ENCODE measurements at places on chromosomes 13 and 19.

- no peaks in the 10 kb centered on the region for H3K36me3 ChIP-seq
- H3K4me1 ChIP-seq, result no peaks in the 10 kb centered on the region
Observed at GRCh38 chr13:50156140-50156539, 140.9 kb downstream of the KCNRG start.

DNA sequence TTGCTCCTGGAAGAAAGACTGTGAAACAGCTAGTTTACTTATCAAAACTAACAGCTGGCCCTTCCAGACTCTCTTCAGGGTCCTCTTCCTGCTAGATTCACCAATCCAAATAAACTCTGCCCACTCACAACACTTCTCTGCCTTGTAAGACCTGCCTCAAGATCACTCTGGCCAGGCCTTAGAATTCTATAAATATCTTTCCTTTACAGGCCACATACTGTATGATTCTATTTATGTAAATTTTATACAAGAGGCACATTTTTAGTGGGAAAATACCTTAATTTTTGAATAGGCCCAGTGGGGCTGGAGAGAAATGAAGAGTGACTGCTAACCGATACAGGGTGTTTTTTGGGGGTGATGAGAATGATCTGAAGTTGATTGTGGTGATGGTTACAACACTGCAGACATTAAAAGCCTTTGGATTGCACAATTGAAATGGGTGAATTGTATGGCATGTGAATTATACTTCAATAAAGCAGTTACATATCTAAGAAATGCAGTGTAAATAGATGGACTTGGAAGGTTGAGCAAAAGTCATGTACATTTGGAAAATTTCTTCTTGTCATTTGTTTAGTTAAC is 141.8 kb downstream of the GPC5 start:
- no peak overlapping the region for H3K4me3 ChIP-seq
- no peaks in the 10 kb centered on the region for H3K4me1 ChIP-seq
- no peaks in the 10 kb centered on the region for H3K27me3 ChIP-seq
- no peak overlapping the region for H3K27ac ChIP-seq
- no peaks in the 10 kb centered on the region for H3K36me3 ChIP-seq
- DNase-seq, result no peak

DNA sequence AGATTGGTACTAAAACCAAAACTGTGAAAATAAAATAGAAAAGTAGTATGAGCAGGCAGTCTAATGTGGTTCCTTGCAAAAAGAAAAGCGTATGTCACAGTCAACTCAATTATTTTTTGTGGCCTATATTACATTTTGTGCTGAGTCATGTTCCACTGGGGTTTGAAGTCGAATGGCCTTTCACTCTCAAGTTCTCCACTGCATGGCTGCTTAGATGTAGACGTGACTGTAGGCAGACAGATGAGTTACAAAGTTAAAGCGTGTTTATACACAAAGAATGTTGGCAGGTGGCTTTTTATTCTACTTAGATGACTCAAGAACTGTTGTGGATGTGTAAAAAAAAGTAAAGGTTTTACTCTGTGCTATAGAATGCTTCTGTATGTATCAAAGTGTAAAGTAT is 133.9 kb downstream of the SLITRK6 start:
- H3K4me3 ChIP-seq, result no peak overlapping the region
- DNase-seq, result no peak
- no peak overlapping the region for H3K27ac ChIP-seq
- H3K4me1 ChIP-seq, result no peaks in the 10 kb centered on the region

- H3K4me1 ChIP-seq, result no peaks in the 10 kb centered on the region
- no peak overlapping the region for H3K27ac ChIP-seq
- H3K4me3 ChIP-seq, result no peak overlapping the region
Observed at GRCh38 chr13:37277007-37277406, 171.5 kb upstream of the CSNK1A1L start.

GRCh38 chr13:59677966-59678814 is 485.5 kb downstream of the DIAPH3 start:
- H3K27ac ChIP-seq, result no peak overlapping the region
- H3K36me3 ChIP-seq, result no peaks in the 10 kb centered on the region
- H3K4me3 ChIP-seq, result no peak overlapping the region
- H3K27me3 ChIP-seq, result no peaks in the 10 kb centered on the region
- no peak for DNase-seq
- H3K4me1 ChIP-seq, result no peaks in the 10 kb centered on the region

GRCh38 chr19:1235625-1236538 is 1.9 kb downstream of the CBARP start:
- no peak overlapping the region for H3K4me3 ChIP-seq
- peaks cover 17% of the 10 kb centered on the region for H3K4me1 ChIP-seq
- no peaks in the 10 kb centered on the region for H3K36me3 ChIP-seq
- no peak for DNase-seq
- peaks cover 6% of the 10 kb centered on the region for H3K27me3 ChIP-seq

GRCh38 chr19:9857920-9858746 is 23.0 kb downstream of the PIN1 start:
- peak overlapping the region; percentile 68 for H3K27ac ChIP-seq
- no peak for DNase-seq
- peaks cover 51% of the 10 kb centered on the region for H3K4me1 ChIP-seq
- no peaks in the 10 kb centered on the region for H3K36me3 ChIP-seq

DNA sequence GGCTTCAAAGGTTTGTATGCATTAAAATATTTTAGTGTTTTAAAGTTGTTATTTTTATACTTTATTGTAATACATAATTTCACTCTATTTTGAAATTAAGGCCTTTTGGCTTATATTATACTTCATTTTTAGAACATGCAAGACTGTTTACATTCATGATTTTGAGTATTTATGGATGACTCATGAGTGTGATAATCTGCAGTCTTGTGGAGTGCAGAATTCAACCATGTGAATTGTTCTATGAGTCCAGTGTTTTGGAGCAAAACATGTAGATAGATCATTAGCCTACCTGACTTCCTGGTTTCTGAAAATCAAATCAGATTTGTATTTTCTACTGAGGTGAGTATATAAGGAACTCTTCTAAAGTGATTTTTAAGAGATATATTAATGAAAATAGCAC is 241.8 kb downstream of the PCCA start:
- no peaks in the 10 kb centered on the region for H3K36me3 ChIP-seq
- no peaks in the 10 kb centered on the region for H3K27me3 ChIP-seq
- no peak for DNase-seq
- H3K27ac ChIP-seq, result no peak overlapping the region
- H3K4me1 ChIP-seq, result no peaks in the 10 kb centered on the region

GRCh38 chr13:105787632-105788031 is 747.8 kb downstream of the EFNB2 start:
- no peak for DNase-seq
- H3K4me1 ChIP-seq, result no peaks in the 10 kb centered on the region
- no peaks in the 10 kb centered on the region for H3K27me3 ChIP-seq
- no peaks in the 10 kb centered on the region for H3K36me3 ChIP-seq

DNA sequence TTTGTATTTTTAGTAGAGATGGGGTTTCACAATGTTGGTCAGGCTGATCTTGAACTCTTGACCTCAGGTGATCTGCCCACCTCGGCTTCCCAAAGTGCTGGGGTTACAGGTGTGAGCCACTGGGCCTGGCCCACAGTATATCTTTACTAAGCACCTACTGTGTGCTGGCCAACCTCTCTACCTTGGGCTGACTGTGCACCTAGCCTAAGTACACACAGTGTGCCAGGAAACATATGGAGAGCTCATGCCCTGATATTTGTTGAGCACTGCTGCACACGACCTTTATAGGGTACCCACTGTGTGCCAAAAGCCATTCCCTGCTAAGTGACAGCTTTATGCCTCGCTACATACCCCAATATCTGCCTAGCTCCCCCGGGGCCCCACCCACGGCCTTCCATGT is 6.3 kb upstream of the ARHGAP45 start:
- no peak for DNase-seq
- H3K4me1 ChIP-seq, result peaks cover 30% of the 10 kb centered on the region
- H3K4me3 ChIP-seq, result no peak overlapping the region
- peaks cover 20% of the 10 kb centered on the region for H3K36me3 ChIP-seq
- no peak overlapping the region for H3K27ac ChIP-seq

- H3K36me3 ChIP-seq, result no peaks in the 10 kb centered on the region
- H3K4me3 ChIP-seq, result no peak overlapping the region
- H3K27ac ChIP-seq, result no peak overlapping the region
- no peak for DNase-seq
Observed at GRCh38 chr19:54633401-54633800, 3.1 kb downstream of the LILRB1 start.

DNA sequence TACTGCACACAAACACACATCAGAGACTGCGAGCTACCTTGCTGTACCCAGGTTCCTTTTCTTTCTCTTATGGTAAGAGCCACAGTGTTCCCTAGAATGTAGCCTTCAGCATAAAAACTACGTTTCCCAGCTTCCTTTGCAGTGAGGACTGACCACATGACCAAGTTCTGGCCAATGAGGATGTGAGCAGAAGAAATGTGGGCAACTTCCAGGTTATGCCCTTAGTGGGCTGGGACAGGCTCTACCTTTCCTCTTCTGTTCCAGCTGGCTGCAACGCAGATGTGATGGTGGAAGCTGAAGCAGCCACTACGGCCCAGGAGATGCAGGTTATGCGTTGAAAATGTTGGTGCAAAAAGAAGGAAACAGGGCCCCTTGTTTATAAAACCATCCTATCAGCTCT is 27.5 kb downstream of the VRK3 start:
- DNase-seq, result no peak
- no peaks in the 10 kb centered on the region for H3K27me3 ChIP-seq
- peaks cover 77% of the 10 kb centered on the region for H3K36me3 ChIP-seq
- H3K27ac ChIP-seq, result no peak overlapping the region
- H3K4me1 ChIP-seq, result no peaks in the 10 kb centered on the region

DNA sequence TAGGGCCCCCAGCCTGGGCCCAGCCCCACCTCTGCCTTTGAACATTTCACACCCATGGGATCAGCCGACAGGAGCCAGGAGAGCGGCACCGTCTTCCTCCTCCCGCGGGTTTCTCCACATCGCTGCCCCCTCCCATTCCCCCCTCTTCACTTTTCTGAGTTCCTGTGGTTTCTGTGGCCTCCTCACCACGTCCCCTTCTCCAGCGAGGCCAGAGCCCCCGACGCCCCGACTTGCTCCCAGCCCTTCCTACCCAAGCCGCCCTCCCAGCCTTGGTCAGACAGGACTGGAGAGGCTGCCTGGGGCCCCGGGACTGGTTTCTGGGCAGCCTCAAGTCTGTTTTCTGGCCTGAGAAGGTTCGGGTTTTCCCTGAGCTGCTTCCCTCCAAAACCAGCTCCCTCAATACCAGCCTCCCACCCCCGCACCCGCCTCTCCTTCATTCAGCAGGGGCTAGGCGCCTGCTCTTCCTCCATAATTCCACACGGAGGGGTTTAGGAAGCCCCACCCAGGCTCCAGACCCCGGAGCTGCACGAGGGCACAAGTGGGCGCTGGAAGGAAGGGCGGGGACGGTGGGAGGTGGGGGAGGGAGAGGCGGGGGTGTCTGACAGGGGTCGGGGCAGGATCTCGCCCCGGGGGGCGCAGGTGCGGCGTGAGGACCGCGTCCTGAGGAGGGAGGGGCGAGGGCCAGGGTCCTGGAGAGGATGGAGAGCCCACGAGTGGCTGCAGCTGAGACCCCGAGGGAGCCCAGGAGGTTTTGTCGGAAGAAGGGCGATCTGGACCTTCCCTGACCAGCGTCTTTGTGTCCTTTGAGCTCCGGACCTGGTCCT is 4.0 kb upstream of the SIGLEC10 start:
- peaks cover 10% of the 10 kb centered on the region for H3K27me3 ChIP-seq
- H3K4me1 ChIP-seq, result peaks cover 2% of the 10 kb centered on the region
- H3K4me3 ChIP-seq, result no peak overlapping the region

GRCh38 chr19:38358071-38358470 is 16.3 kb upstream of the PSMD8 start:
- H3K36me3 ChIP-seq, result no peaks in the 10 kb centered on the region
- H3K27me3 ChIP-seq, result no peaks in the 10 kb centered on the region
- no peak overlapping the region for H3K4me3 ChIP-seq
- H3K27ac ChIP-seq, result no peak overlapping the region
- DNase-seq, result no peak
- peaks cover 14% of the 10 kb centered on the region for H3K4me1 ChIP-seq

GRCh38 chr19:49469828-49470614 is 4.0 kb upstream of the FLT3LG start:
- H3K4me1 ChIP-seq, result peaks cover 55% of the 10 kb centered on the region
- H3K27ac ChIP-seq, result peak overlapping the region; percentile 93
- DNase-seq, result peak; percentile 83

DNA sequence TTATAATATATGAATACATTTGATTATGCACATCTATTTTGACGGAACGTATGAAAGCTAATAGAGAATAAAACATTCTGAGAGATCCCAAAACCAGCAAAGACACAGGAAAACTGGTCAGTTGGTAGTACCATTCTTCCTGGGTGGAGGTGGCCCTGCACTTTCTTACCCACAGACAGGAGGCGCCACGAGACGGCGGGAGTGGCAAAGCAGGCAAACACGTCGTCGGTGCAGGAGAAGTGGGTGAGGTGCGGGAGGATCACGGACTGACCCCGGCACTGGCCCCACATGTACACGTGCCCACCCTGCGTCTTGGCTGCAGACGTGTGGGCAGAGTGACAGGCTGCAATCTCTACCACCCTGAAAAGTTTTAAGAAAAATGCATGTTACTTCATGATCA is 36.1 kb downstream of the RCBTB1 start:
- H3K36me3 ChIP-seq, result peaks cover 25% of the 10 kb centered on the region
- no peaks in the 10 kb centered on the region for H3K4me1 ChIP-seq
- no peak for DNase-seq
- no peaks in the 10 kb centered on the region for H3K27me3 ChIP-seq

DNA sequence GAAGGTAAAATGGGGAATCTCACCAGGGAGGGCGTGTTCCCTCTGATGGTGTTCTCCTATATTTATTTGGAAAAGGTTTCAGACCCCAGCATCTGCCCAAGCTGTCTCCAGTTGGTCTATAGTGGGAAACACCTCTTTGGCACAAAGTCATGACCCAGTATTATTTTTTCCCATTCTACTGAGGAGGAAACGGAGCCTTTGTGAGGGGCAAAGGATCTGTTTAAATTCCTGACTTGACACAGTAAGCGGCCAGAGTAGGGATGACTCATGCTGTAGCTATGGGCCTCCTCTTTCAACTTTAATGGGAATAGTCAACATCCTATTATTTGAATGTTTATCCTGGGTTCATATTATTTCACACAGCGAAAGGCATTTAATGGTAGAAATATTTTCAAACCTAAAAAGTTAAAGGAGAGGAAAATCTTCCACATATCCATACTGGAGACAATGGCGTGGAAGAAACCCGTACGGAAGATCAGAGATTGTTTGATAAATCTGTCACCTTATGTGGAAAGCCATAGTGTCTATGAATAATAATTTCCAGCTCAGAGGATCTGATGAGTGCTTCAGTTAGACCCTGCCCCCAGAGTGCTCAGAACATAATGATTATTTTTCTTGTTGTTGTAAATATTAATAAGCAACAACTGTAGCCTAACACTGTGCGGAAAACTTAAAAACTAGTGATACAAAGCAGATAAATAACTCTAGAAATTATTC is 126.0 kb downstream of the FOXO1 start:
- H3K4me3 ChIP-seq, result no peak overlapping the region
- no peak overlapping the region for H3K27ac ChIP-seq
- no peaks in the 10 kb centered on the region for H3K36me3 ChIP-seq
- no peaks in the 10 kb centered on the region for H3K4me1 ChIP-seq
